IPS DF 6.9 (cell line): ENCODE measurements at places on chromosomes 12 and 14.

DNA sequence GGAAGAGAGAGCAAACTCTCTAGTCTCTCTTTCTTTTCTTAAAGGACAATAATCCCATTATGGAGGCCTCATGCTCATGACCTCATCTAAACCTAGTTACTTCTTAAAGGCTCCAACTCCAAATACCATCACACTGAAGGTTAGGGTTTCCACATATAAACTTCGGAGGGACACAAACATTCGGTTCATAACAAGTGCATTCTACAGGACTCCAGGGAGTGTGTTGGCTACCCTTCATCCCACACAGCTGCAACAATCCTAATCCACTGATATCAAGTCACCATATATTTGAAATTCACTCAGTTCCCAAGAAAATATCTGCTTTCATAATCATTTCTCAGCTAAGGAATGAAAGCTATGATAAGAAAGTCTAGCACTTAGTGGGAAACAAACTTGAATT, 265.9 kb upstream of the PLEKHG7 start:
- no peaks in the 10 kb centered on the region for H3K36me3 ChIP-seq
- peaks cover 1% of the 10 kb centered on the region; the same call in 1 of the 2 replicates for H3K4me1 ChIP-seq
- H3K27me3 ChIP-seq, result no peaks in the 10 kb centered on the region
- no peak for DNase-seq

DNA sequence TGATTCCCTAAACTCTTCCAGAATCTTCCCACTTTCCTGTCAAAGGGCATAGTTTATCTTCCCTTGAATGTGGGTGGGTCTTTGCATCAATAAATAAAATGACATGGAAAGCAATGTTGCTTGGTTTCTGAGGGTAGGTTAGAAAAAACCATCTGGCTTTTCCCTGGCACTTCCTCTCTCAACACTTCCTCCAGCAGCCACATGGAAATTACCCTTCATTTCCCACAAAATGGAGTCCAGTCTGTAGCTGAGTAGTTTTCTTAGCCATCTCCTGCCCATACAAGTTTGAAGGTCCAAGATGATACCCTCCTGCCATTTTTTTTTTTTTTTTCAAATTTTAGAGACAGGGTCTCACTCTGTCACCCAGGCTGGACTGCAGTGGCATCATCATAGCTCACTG, 11.1 kb upstream of the NDUFA12 start:
- no peaks in the 10 kb centered on the region for H3K27me3 ChIP-seq
- no peaks in the 10 kb centered on the region for H3K4me1 ChIP-seq
- DNase-seq, result no peak
- no peaks in the 10 kb centered on the region for H3K36me3 ChIP-seq
- no peak overlapping the region for H3K27ac ChIP-seq

DNA sequence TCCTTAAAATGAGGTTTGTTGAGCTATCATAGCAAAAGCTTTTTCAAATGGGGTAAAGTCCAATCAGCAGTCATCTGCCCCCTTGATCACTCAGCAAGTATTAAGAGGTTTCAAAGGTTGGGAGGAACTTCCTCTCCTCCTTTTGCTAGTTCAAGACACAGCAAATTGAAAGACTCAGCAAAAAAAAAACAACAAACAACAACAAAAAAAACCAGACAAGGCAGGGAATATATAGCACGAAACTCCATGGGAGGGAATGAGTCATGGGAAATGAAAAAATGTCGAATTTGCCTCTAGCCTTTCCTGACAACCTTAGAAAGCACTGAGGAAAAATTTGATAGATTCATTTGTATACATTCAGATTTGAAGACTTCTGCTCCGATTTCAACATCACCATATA, 1.6 kb upstream of the SLC7A8 start:
- H3K27ac ChIP-seq, result no peak overlapping the region
- H3K4me1 ChIP-seq, result no peaks in the 10 kb centered on the region
- H3K4me3 ChIP-seq, result no peak overlapping the region
- no peaks in the 10 kb centered on the region for H3K36me3 ChIP-seq
- no peaks in the 10 kb centered on the region for H3K27me3 ChIP-seq

DNA sequence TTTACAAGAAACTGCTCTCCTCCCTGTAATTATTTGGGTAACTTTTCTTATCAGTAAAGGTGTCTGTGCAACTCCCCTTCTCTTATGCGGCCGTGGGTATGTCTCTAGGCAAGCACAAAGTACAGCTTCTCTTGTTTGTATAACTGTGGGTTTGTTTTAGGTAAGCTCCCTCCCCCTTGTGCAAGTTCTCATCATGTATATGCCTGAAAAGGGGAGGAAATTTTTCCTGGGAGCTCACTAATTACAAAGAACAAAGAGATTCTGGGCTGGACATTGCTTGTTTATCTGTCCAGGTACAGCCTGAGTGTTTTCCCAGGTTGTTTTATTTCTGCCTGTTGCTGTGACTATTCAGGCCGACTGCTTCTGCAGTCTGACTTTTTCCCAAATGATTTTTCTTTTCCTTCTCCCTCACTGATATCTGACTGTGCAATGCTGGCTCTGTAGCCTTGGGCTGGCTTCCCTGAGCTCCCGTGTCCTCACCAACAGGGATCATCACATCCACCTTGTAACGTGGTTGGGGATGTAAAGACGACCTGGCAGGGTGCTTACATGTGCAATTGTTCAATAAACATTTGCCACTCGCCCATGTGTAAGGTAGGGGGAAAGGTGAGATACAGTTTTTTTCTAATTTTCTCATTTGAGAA, 916.5 kb downstream of the AACS start:
- H3K4me3 ChIP-seq, result no peak overlapping the region
- no peaks in the 10 kb centered on the region for H3K4me1 ChIP-seq
- H3K36me3 ChIP-seq, result no peaks in the 10 kb centered on the region
- H3K27me3 ChIP-seq, result no peaks in the 10 kb centered on the region
- no peak overlapping the region for H3K27ac ChIP-seq
- no peak for DNase-seq

GRCh38 chr14:82224610-82225009, 691.0 kb upstream of the SEL1L start:
- no peaks in the 10 kb centered on the region for H3K36me3 ChIP-seq
- H3K4me1 ChIP-seq, result no peaks in the 10 kb centered on the region
- H3K27me3 ChIP-seq, result no peaks in the 10 kb centered on the region

DNA sequence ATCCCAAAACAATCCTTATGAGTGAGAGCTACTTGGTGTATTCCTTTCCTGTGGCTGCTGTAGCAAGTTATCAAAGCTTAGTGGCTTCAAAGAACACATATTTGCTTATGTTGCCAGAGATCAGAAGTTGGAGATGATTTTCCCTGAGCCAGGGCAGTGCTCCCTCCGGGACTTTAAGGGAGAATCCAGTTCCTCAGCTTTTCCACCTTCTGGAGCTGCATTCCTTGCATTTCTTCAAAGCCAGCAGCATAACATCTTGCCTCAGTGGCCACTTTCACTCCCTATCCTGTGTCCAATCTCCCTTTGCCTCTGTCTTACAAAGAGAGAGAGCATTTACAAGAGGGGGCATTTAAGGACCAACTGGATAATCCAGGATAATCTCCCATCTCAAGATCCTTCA, 33.7 kb downstream of the P2RX7 start:
- no peak overlapping the region for H3K27ac ChIP-seq
- no peaks in the 10 kb centered on the region for H3K27me3 ChIP-seq
- no peaks in the 10 kb centered on the region for H3K4me1 ChIP-seq
- no peak overlapping the region for H3K4me3 ChIP-seq

DNA sequence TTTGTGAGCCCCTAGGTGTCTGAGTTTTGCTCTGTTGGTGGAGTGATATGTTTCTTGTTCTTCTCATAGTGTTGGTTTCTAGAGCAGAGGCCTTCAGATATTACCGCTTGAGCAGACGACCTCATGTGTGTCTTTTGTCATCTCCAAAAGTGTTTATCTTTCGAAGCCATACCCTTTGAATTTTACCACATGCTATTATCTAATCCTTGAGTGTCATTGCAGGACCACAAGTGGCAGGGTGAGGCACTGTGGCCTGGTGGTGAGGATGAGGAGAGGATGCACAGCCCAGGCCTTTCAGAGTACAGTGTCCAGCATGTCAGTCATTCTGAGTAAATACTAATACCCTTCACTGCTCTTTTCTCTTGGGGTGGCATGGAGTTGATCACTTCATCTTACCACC, 57.2 kb upstream of the CISTR start:
- no peaks in the 10 kb centered on the region for H3K36me3 ChIP-seq
- H3K27ac ChIP-seq, result no peak overlapping the region
- H3K4me3 ChIP-seq, result no peak overlapping the region
- DNase-seq, result no peak

- no peaks in the 10 kb centered on the region for H3K36me3 ChIP-seq
- H3K4me3 ChIP-seq, result peak overlapping the region; percentile 29; the same call in 1 of the 2 replicates
- H3K27me3 ChIP-seq, result peaks cover 2% of the 10 kb centered on the region; the same call in 1 of the 2 replicates
Measured at GRCh38 chr14:105168979-105169507, 467 bp upstream of the JAG2 start.

DNA sequence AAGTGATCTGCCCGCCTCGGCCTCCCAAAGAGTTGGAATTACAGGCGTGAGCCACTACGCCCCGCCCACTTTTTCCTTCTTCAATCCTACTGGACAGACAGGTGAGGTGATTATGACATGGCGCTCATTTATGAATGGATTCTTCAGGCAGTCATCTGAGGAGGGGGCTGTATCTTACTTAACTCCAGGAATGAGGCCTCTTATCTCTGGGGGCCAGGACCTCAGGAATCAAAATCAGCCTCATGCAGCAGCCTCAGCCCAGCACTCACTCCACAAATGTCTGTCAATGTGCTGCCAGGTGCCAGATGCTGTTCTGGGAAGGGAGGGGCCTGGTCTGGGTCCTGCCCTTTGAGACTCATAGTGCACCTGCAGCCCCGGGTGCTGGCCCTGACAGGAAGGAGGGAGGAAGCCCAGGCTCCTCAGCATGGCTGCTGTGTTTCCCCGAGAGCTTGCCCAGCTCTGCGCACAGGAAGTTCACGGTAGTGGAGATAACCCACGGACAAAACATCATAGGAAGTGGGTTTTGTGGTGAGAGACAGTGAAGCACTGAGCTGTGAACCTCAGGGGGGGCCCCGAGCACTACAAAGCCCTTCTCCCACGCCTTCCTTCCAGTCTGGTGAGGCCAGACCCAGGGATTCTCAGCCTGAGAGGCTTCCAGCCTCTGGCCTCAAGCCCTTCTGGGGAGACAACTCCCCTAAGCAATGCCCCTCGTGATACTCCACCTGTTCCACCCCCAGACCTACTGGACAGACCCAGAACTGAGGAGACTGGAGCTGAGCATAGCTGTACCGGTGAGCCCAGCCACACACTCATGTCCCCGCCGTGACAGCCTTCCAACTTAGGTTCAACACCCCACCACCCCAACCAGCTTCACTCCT, 22.3 kb downstream of the GALNT6 start:
- no peak overlapping the region for H3K27ac ChIP-seq
- no peaks in the 10 kb centered on the region for H3K27me3 ChIP-seq
- no peaks in the 10 kb centered on the region; the same call in 1 of the 2 replicates for H3K36me3 ChIP-seq
- peaks cover 2% of the 10 kb centered on the region; the same call in 1 of the 2 replicates for H3K4me1 ChIP-seq
- no peak overlapping the region for H3K4me3 ChIP-seq

DNA sequence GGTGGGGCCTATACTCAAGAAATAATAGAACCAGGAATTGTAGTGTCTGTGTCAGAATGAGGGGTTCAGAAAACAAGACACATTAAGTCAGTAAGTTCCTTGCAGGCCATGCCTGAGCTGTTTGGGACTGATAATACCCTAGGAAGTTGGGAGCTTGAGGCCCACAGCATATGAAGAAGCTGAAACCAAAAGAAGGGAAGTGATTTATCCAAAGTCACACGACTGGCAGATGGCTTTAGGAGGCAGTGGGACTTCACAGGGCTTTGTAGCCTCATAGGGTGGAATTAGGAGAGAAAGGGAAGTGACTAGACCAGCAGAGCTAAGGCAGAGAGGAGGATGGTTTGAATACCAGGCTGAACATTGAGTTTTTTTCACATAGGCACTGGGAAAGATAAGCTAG, 56.6 kb upstream of the SRSF5 start:
- DNase-seq, result no peak
- H3K4me1 ChIP-seq, result peaks cover 15% of the 10 kb centered on the region
- no peak overlapping the region for H3K27ac ChIP-seq

- no peak for DNase-seq
- H3K27me3 ChIP-seq, result no peaks in the 10 kb centered on the region
- no peak overlapping the region for H3K4me3 ChIP-seq
- no peaks in the 10 kb centered on the region for H3K36me3 ChIP-seq
- no peaks in the 10 kb centered on the region; the same call in 1 of the 2 replicates for H3K4me1 ChIP-seq
- no peak overlapping the region for H3K27ac ChIP-seq
Measured at GRCh38 chr14:70921669-70922068, 14.4 kb downstream of the PCNX1 start.

DNA sequence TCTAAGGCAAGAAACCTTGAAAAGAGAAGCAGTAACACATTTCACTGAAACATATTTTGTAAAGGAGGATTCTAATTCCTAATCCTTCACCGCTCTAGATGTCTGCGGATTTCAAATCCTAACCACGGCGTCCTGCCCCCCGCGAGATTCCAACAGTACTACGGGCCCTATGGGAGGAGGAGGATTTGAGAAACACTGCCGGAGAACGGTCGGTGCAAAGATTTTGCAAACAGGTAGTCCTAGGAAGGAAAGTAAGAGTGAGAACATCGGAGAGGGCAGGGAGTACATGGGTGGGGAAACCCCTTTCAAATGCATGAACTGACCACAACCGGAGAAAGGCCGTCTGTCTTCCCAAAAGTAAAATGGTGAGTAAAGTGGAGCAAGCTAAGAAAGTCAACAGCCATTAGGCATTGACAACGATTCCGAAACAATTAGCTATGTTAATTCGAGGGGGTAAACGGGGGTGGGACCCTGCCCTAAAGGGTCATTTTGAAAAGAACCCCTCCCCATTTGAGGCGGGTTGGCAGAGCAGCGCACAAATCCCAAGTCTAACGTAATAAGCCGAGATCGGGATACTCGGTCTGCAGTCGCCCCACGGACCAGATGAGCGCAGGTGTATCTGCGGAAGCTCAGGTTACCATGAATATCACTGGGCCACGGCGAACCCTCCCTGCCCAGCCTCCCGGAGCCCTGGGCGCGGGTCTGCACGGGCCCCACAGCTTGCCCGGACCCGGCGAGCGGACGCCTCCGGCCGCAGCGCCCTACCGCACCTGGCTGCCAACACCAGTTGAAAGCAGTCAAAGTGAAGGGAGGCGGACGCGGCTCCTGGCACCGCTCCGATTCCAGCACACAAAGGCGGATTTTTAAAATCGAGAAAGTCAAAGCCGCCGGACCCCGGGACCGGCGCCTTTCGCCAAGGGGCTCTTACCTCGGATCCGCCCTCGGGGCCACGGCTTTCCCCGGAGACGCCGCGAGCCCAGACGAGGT, 662 bp downstream of the EPS8 start:
- H3K4me1 ChIP-seq, result no peaks in the 10 kb centered on the region
- peak; percentile 9 for DNase-seq
- H3K27ac ChIP-seq, result no peak overlapping the region
- peaks cover 5% of the 10 kb centered on the region for H3K27me3 ChIP-seq

GRCh38 chr12:82870771-82871377, 184.2 kb downstream of the TMTC2 start:
- H3K27me3 ChIP-seq, result no peaks in the 10 kb centered on the region
- no peaks in the 10 kb centered on the region for H3K4me1 ChIP-seq
- no peak overlapping the region for H3K27ac ChIP-seq
- H3K36me3 ChIP-seq, result no peaks in the 10 kb centered on the region
- H3K4me3 ChIP-seq, result no peak overlapping the region

GRCh38 chr12:109462868-109463692, 14.0 kb downstream of the KCTD10 start:
- no peak for DNase-seq
- H3K27ac ChIP-seq, result no peak overlapping the region
- H3K4me1 ChIP-seq, result peaks cover 22% of the 10 kb centered on the region
- H3K4me3 ChIP-seq, result no peak overlapping the region
- H3K27me3 ChIP-seq, result no peaks in the 10 kb centered on the region
- H3K36me3 ChIP-seq, result no peaks in the 10 kb centered on the region; the same call in 1 of the 2 replicates
